ENCODE measurements at places on chromosomes 5 and 9. TPM values are rescaled to one million over a fixed set of nuclear protein-coding genes. Genes with fewer than 3 reads are reported as not detected.

DNA sequence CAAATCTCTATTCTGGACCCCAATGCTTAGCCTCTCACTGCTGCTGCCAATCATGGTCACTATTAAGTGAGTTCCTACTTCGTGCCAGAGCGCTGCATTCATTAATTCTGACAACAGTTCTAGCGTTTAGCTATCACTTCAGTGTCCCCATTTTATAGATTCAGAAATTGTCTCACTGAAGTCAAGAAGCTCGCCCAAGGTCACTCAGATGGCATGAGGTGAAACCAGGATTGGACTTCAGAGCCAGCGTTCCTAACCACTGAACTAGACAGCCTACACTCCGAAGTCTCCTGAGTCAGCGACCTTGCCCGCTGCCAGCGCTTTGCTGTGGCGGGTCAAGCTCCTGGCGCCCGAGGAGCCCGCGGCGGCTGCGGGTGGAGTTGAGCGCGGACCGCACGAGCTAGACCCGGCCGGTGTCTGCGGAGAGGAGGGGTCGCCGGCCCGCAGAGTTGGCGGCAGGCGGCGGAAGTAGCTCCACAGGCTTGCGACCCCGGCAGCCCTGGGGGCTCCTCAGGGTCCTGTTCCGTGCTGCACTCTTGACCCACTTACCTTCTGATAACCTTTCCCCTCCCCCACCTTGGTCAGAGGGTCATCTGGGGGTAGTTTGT, 2.1 kb upstream of the GABRB2 start:
- H3K4me1 ChIP-seq, result peaks cover 35% of the 10 kb centered on the region
- no peak for DNase-seq
- H3K36me3 ChIP-seq, result no peaks in the 10 kb centered on the region
- H3K27me3 ChIP-seq, result peaks cover 52% of the 10 kb centered on the region
- H3K27ac ChIP-seq, result no peak overlapping the region
- peak overlapping the region; percentile 51 for H3K4me3 ChIP-seq

- DNase-seq, result no peak
- H3K27me3 ChIP-seq, result no peaks in the 10 kb centered on the region
- H3K4me3 ChIP-seq, result no peak overlapping the region
- no peaks in the 10 kb centered on the region for H3K36me3 ChIP-seq
Observed at GRCh38 chr5:144028636-144029035, 141.8 kb downstream of the YIPF5 start.

DNA sequence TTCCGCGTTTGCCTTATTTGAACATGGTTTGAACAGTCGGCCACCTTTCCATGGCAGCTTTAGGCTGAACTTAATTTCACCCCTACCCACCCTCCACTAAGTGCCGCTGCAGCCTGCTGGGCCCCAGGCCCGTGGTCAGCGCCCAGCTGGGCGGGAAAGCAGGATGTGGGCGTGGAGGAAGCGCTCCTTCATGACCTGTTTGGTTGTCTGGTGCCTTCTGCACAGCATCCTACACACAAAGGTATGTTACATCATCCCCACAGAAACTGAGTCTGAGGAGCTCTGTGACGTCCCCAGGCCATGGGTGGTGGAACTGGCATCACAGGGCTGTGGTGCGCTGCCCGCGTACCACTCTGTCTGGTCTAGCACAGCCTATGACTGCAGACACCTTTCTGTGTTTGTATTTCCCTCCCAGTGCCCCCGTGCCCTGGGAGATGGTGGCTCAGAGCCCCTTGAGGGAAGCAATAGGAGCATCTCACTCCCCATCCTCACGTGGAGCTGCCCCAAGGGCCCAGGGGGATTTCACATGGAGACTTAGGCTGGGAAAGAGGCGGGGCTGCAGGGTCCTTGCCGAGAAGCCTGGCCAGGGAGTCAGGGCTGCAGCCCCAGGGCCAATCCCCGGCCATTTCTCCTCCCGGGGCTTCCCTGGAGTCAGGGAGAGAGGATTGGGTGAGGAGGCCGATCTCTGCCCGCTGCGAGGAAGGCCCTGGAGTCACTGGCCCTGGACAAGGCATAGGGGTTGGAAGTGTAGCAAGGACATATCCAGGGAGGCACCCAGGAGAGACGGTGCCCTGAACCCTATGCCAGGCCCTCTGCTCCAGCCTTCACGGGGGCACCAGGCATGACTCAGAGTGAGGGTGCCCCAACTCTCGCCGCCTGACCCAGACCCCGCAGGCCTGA, 37.5 kb upstream of the SUSD3 start:
- H3K4me1 ChIP-seq, result no peaks in the 10 kb centered on the region
- DNase-seq, result peak; percentile 61
- H3K36me3 ChIP-seq, result peaks cover 20% of the 10 kb centered on the region
- no peak overlapping the region for H3K27ac ChIP-seq

- DNase-seq, result no peak
- H3K4me1 ChIP-seq, result no peaks in the 10 kb centered on the region
- H3K36me3 ChIP-seq, result peaks cover 85% of the 10 kb centered on the region
- H3K4me3 ChIP-seq, result no peak overlapping the region
Observed at GRCh38 chr9:131582056-131582455, 36.7 kb downstream of the PRRT1B start.

DNA sequence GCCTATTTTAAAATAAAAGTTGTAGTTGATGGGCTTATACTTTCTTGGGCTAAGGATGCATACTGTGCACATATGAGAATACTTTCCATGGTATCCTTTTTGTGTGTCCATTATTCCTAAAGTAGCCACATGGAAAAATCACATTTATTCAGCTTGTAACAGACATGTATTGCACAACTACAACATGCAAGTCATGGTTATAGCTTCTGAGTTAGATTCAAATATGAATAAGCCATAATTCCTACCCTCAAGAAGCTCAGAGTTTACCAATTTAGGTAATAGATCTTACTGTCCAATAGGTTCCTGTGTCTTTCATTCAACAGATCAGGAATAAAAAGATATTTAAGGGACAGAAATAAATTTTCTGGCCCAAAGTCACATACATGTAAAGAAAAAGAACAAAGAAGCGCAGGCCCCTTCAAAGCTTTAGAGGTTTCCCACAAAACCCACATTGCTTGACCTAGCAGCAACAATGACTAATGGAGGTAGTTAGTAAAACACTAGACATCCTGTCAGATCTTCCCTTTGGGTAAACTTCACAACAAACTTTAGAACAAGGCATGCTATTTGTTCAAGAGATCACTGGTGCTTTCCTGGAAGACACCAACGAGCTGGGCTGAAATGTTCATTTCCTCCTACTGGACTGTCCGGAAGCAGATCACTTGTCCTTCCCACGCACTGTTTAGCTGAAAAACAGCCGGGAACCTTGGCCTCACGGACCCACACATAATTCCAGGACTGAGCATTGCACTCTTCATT, 78.4 kb upstream of the ITGA1 start:
- H3K4me3 ChIP-seq, result no peak overlapping the region
- no peaks in the 10 kb centered on the region for H3K4me1 ChIP-seq
- no peaks in the 10 kb centered on the region for H3K36me3 ChIP-seq
- no peak for DNase-seq
- H3K27ac ChIP-seq, result no peak overlapping the region

The EMB gene
- 35.9 TPM for total RNA-seq

- no peak for DNase-seq
- H3K36me3 ChIP-seq, result no peaks in the 10 kb centered on the region
- H3K4me1 ChIP-seq, result no peaks in the 10 kb centered on the region
- H3K4me3 ChIP-seq, result no peak overlapping the region
Observed at GRCh38 chr5:121239951-121240350, 611.7 kb upstream of the FTMT start.

DNA sequence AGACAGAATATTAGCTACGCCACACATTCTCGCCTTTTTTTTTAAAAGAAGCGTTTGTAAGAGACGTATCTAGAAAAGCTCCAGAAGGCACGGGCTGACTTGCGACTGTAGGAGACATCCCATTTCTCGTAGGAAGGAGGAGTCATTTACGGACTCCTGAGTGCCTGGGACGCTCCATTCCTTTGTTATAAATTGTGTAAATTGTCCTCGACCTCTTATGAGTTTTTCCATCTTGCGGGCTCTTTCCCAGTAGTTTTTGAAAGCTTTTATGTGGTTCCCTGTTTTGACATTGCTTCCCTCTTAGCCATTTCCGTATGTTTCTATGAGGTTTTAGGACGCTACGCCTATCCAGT, 1.0 kb downstream of the RABL6 start:
- no peaks in the 10 kb centered on the region for H3K27me3 ChIP-seq
- H3K36me3 ChIP-seq, result peaks cover 5% of the 10 kb centered on the region

- DNase-seq, result no peak
- H3K27me3 ChIP-seq, result no peaks in the 10 kb centered on the region
Observed at GRCh38 chr5:142432369-142432863, 107.6 kb upstream of the SPRY4 start.

The SVEP1 gene
- total RNA-seq, result 14.9 TPM

The IFNE gene
- not detected for total RNA-seq

DNA sequence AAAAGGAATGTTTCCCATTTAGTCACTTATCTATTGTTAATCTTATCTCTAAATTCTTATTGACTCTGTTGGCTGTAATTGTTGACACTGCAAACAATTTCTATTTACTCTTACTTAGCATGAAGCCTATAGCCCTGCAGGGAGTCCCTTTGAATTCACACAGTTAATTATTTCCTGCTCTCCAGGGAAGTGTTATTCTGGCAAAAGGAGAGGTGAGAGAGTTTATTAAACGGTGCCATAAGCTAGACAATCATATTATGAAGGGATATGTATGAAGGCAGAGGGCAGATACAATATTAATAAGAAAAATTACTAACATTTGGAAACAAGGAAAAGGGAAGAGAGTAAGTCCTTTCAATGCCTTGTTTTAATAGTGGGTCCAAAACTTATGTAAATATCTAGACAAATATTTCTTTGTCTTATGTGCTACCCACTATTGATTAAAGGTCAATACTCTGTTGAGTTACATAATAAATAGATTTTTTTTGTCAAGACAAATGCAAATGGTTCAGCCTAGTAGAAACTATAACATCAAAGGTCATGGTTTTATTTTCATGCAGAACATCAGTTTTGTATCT, 107.1 kb downstream of the CDH18 start:
- DNase-seq, result no peak
- H3K27ac ChIP-seq, result no peak overlapping the region
- H3K4me3 ChIP-seq, result no peak overlapping the region
- no peaks in the 10 kb centered on the region for H3K36me3 ChIP-seq
- H3K27me3 ChIP-seq, result no peaks in the 10 kb centered on the region
- H3K4me1 ChIP-seq, result no peaks in the 10 kb centered on the region

- H3K4me1 ChIP-seq, result no peaks in the 10 kb centered on the region
- H3K4me3 ChIP-seq, result no peak overlapping the region
- H3K27me3 ChIP-seq, result no peaks in the 10 kb centered on the region
- H3K27ac ChIP-seq, result no peak overlapping the region
- H3K36me3 ChIP-seq, result no peaks in the 10 kb centered on the region
Observed at GRCh38 chr5:92554447-92555085, 1026.5 kb downstream of the NR2F1-AS1 start.

GRCh38 chr5:181207214-181207959, 2.4 kb upstream of the TRIM7 start:
- no peaks in the 10 kb centered on the region for H3K27me3 ChIP-seq
- DNase-seq, result peak; percentile 83
- H3K4me3 ChIP-seq, result peak overlapping the region; percentile 61
- H3K27ac ChIP-seq, result peak overlapping the region; percentile 66

The UBTD2 gene
- 14.2 TPM for total RNA-seq

GRCh38 chr5:98942847-98943246, 14.0 kb upstream of the CHD1 start:
- DNase-seq, result no peak
- H3K4me1 ChIP-seq, result peaks cover 27% of the 10 kb centered on the region
- no peak overlapping the region for H3K4me3 ChIP-seq

The CTXN3 gene
- not detected for total RNA-seq

GRCh38 chr5:126577415-126577814, 17.6 kb downstream of the ALDH7A1 start:
- no peak overlapping the region for H3K27ac ChIP-seq
- H3K36me3 ChIP-seq, result peaks cover 80% of the 10 kb centered on the region
- no peaks in the 10 kb centered on the region for H3K27me3 ChIP-seq
- no peak for DNase-seq
